ENCODE measurements at places on chromosomes 16 and 17.
A peak's percentile ranks its signal among the peaks of the same experiment; 100 is the strongest.

GRCh38 chr16:77949445-77949844 lies 72.9 kb upstream of the CLEC3A start:
- no peak for DNase-seq

DNA sequence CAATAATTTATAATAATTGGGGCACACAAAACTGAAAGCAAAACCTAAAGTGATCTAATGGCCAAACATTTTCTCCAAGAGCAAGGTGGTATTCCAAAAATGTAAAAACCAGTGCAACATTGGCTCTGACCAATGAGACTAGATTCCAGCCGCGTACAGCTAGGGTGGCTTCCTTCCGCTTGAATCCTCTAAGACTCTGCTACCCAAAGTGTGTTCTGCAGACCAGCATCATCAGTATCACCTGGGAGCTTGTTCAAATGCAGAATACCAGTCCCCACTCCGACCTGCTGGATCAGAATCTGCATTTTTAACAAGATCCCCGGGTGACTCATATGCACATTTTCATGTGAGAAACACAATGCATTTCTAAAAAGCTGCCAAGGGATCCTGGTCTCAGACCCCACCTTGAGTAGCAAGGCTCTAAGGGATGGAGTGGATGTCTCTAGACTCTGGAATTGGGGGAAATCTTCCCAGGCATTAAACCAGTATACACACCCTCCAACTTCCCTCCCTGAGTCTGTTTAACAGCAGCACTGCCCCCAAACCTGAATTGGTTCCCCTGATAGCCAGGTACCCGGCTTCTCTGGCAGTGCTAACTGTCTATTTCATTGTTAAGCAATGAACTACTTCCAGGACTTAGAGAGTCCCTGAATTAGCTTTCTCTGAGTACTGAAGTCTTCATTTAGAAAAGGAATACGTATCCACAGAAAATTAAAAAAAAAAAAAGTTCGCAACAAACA lies 118.2 kb downstream of the HS3ST2 start:
- DNase-seq: no peak

DNA sequence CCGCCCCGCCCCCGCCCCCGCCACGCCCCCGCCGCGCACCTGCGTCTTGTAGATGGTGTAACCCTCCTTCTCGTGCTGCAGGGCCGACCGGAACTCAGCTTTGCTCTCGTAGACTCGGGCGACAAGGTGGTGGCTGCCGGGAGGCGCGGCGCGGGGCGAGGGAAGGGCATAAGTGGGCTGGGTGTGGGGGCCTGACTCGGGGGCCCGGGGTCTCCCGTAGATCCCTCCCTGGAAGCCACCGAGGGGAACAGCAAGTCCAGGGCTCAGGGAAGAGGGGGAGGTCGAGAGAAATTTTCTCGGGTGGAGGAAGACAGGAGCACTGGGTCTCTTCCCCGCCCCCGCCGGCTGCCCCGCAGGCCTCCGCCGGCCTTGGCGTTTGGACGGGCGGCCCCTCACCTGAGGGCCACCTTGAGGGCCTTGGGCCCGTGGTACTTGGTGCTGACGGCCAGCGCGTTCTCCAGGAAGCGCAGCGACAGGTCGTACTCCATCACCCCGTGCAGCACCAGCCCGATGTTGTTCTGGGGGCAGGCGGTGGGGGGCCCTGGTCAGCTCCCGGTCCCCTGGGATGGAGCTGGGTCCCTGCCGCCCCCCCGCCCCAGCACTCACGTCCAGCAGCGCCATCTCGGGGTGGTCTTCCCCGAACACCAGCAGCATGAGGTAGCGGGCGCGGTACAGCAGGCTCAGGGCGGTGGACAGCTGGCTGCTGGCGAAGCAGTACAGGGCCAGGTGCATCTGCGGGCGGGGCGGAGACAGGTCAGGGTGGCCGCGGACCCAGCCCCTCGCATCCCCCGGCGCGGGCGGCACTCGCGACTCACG lies 19.4 kb downstream of the CLUH start:
- DNase-seq: no peak

DNA sequence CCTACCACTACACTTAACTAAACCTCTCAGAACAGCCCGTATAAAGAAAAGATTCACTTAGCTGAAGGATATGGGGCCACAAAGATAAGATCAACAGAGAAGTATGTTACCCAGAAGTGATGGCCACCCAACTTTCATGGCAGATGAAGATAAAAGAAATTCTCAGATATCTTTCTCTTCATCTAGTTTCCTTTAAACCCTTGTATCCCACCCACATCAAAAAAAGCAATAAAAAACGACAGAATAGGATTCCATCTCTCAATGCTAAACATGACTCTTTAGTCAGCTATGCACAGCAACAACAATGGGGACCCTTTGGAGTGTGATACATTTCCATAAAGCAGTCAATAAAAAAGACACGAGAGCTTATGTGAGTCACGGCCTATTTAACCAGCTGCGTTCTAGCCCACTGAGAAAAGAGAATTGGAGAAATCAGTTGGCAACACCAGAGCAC lies 86.6 kb downstream of the SNX11 start:
- DNase-seq: peak; percentile 84

DNA sequence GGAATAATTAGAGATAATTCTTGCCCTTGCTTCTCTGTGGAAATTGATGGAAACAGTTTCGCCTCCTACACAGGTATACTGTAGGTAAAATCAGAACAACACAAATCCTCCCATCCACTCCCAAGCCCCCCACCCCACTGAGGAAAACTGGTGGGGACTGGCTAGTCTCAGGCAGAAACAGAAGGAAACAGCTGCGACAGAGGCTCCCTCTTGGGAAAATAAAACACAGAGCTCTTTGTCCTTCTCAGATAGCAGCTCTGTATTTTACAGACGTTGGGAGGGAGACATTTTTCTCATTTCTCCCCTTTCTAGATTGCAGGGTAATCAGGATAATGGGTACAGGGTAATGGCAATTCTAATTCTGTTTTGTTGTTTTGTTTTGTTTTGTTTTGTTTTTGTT lies 1.1 kb downstream of the SLFN13 start:
- DNase-seq: no peak

DNA sequence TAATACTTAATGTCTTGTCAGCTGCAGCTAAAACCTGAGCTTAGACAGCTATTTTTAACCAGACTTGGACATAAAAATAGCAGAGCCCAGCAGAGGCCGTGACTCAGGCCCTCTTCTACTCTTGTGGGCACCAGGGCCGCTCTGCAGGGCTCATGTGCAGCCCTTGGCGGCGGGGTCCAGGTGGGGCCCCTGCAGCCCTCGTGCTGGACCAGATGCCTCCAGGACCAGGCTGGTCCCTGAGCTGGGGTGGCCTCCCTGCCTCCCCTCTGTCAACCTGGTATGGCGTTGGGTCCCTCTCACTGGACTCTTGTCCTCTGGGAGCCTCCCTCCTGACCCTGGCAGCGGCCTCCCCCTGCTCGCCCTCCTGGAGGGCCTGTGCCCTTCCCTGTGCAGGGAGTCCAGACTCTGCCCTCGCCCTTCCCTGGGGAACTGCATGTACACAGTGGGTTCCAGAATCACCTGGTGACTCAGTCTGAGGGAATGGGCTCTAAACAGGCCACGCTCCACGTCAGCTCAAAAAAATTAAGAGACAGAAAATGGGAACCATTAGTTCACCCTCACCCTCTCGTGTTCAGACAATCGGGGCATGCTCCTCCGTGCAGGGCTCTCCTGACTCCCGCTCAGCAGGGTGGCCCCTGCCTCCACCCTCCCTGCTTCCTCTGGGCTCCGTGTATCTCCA lies 9.7 kb downstream of the CDK5R1 start:
- DNase-seq: peak; percentile 81

GRCh38 chr16:28495098-28495793 lies 803 bp downstream of the APOBR start:
- DNase-seq: no peak

- no peak for DNase-seq
These were observed 198.0 kb upstream of the MPHOSPH6 start for GRCh38 chr16:82368041-82368440.

DNA sequence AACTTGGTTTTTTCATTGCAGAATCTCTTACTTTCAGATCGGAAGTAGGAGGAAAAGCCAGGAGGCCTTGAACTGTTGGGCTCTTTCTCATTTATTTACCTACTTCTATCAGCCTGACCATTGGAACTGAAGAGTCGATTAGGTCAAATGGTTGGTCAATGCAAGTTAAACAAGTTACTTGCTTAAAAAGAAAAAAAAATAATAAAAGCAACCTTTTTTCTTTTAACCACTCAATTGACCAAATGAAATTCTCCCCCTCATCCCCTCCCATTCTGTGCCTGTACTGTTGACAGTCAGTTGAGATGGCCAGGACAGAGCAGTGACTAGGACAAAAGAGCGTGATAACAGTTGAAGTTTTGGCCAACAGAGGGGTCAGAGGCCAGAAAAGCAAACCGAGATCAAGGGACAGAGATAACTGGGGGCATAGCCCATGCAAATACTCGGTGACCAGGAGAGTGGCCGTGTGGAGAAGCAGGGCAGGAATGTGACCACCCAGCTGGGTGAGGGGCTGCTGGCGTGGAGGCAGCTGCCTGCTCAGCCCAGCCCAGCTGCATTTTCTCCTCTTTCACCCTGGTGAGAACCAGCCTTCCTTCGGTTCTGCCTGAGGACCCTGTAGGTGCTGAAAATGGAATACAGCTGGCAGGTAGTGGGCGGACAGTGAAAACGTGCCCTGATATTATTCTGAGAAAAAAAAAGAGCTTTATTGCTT lies 72.2 kb downstream of the HS3ST3B1 start:
- no peak for DNase-seq

GRCh38 chr17:51028176-51028863 lies 92.3 kb downstream of the SPAG9 start:
- no peak for DNase-seq

DNA sequence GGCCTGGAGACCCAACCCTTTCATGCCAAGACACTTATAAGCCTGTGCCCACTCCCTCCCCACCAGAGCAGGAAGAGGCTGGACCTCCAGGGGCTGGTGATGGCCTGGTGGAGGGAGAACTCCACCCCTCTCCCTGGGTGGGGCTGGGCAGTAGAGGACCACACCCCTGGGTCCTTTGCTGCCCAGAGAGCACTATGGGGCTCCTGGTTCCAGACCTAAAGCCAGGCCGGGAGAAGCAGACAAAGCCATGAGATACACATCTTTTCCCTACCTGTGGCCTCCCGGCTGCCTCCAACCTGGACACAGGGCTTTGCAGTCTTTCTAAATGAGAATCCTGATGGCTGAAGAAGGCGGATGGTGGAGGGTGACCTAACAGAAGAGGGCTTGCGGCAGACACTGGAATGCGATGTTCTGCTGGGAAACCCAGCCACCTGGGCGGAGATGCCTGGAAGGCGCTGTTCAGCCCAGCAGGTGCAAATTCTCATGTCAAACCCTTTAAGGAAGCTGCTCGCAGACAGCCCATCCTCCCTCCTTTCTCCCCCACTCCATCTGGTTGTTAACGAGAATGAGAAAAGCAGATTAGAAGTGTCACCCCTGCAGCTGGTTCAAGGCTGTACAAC lies 43.9 kb upstream of the KIFC3 start:
- DNase-seq: no peak

- no peak for DNase-seq
These were observed 12.4 kb upstream of the GFAP start for GRCh38 chr17:44927696-44928095.

DNA sequence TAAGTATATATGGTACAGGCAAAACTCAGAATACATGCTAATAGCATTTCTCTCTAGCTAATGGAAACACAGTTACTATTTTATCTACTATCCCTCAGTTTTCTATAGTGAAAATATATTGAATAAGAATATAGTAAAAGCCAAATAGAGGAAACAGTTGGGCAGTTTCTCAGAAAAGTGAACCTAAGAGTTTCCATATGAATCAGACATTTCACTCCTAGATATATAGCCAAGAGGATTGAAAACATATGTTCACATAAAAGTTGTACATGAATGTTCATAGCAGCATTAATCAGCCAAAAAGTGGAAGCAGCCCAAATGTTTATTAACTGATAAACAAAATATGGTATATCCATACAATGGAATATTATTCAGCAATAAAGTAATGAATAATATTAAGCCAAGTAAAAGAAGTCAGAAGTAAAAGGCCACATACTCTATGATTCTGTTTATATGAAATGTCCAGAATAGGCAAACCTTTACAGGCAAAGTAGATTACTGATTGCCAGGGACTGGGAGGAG lies 134.6 kb downstream of the CYB561 start:
- no peak for DNase-seq

DNA sequence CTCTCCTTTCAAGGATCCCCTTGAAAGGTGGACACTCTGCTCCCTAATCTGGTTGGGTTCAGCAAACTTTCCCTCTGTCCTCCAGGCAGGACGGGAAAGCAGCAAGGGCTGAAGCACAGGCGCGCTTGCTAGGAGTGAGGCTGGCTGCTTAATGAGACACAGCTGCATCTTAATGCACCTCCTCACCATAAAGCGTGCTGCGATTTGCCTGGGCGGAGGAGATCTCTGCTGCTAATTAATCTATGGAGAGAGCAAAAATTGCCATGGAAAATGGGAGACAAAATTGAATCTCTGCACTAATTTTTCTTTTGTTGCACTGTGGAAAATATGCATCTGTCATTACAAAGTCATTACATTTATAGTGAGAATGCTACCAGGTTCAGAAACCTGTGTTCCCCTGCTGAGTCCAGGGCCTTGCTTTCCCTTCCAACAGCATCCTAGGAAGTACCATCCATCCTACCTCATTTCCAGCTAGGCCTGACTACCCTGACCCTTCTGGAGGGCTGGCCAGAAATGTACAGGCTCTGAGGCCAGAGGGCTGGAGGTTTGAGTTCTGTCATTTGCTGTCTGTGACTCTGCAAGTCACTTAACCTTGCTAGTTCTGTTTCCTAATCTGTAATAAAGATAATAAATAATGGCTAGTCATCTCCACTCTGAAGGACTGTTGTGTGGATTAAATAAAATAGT lies 43.5 kb upstream of the BCAR1 start:
- no peak for DNase-seq

DNA sequence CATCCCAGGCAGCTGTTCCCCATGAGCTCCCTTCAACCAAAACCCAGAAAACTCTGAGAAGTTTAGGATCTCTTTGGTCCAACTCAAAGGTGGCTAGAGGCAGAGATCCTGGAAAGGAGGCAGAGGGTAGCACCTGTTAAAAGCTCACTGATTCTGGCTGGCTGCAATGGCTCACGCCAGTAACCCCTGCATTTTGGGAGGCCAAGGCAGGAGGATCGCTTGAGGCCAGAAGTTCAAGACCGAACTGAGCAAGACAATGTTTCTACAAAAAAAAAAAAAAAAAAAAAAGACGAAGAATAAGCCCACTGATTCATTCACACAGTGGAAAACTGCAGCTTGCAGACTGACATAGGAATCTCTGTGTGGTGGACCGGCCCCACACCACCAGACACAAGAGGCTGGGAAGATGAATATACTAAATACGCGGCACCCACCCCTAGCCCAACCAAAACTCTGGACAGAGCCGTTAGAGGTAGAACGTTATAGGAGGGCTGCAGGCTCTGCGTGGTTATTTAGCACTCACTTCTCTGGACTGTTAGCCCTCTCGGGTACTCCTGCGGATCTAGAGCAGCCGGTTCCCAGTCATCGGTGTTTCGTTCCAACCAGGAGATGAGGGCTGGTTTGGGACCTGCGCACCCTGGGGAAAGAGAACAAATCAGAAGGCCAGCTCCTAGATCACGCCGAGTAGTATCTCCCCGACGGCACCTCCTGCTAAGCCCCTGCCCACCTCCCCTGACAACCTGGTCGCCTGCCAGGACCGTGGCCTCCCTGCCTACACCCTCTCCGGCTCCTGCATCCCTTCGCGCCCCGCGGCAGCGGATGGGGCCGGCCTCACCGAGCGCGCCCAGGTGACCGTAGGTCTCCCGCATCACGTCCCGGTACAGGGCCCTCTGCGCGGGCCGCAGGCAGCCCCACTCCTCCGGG lies 925 bp downstream of the ZNF689 start:
- DNase-seq: peak; percentile 44
